ENCODE measurements at places on chromosomes 7 and 10. TPM values are rescaled to one million over a fixed set of nuclear protein-coding genes. Genes with fewer than 3 reads are reported as not detected.

Gene KCNIP2
- 0.92 TPM for total RNA-seq

Gene AKR1E2
- 25.3 TPM for total RNA-seq

Gene LBX1
- total RNA-seq: 5.6 TPM

Gene VSTM4
- 56.1 TPM for total RNA-seq

Gene PRSS1
- not detected for total RNA-seq

Data from tongue (tissue), 3 donors.